Chondrocyte (in vitro differentiated cells): ENCODE measurements at places on chromosomes 6 and 20. TPM values are rescaled to one million over a fixed set of nuclear protein-coding genes. Genes with fewer than 3 reads are reported as not detected.

- no peak for DNase-seq
These were observed 122.0 kb downstream of the HTR1B start for GRCh38 chr6:77341058-77341986.

Gene CENPW
- total RNA-seq: 11.5 to 17.0 TPM (median 12.1 TPM) in 3 replicates

GRCh38 chr20:33811776-33812151, 616 bp downstream of the CHMP4B start:
- DNase-seq: no peak

GRCh38 chr20:48051794-48052474, 266.7 kb upstream of the SULF2 start:
- DNase-seq: no peak

Gene GATA5
- total RNA-seq: not detected in 3 replicates

DNA sequence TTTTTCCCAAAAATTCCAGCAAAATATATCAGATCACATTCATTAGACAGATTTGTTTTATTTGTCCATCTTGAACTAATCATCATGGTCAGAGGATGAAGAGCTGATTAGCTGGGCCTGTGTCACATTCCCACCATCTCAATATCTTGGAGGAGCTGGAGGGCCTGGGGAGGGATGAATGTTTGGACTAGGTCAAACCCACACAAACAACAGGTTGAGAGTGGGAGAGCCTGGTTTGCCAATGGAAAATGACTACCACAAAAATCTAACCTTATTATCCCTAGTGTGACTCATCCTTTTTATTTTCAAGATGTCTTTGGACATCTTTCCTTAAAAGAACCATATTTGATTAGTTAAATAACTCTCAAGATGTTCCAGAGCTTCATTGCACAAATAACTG, 242.4 kb downstream of the OGFRL1 start:
- DNase-seq: no peak

Gene SLA2
- 0.24 TPM in 1 of 3 replicates, not detected in the others for total RNA-seq

GRCh38 chr6:126723541-126724170, 383.7 kb downstream of the CENPW start:
- no peak for DNase-seq

DNA sequence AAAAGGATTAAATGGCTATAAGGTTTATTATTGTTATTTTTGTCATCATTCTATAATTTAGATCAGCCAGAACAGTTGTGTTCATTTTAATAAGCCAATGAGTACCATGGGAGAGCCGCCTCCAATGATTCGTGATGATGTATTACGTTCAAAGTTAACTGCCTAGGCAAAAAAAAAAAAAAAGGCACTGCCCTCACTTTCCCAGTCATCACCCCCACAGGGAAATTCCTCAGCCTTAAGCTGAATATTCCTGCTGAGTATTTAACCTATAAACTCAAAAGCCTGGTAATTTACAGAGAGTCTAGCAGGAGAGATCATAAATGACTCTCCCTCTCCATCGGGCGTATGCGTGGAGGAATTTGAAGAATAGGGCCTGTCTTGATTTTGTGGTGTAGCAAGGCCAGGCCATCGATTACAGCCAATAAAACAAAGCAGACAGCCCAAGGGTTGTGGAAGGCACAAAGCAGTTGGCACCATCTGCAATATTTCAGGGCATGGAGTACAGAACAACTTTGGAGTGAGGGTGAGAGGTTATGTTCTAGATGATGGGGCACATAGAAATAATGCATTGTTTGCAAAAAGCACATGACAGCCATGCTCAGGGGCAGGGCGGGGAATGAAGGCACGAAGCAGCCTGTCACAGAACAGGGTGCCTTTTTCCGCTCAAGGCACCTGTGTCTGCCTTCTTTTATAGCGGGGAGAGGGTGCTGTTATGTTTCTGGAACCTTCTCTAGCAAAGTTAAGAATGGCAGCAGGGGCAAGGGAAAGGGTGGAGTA, 138.2 kb upstream of the DTNBP1 start:
- no peak for DNase-seq

DNA sequence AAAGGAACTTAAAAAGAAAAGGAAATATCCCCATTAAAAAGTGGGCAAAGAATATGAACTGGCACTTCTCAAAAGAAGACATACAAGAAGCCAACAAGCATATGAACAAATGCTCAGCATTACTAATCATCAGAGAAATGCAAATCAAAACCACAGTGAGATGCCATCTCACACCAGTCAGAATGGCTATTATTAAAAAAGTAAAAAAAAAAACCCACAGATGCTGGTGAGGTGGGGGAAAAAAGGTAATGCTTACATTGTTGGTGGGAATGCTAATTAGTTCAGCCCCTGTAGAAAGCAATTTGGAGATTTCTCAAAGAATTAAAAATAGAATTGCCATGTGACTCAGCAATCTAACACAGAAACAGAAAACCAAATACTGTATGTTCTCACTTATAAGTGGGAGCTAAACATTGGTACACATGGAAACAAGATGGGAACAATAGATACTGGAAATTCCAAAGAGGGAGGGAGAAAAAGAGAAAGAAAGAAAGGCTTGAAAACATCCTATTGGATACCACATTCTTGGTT, 437.1 kb downstream of the GRIK2 start:
- no peak for DNase-seq

Gene SYS1
- 18.1 to 18.8 TPM (median 18.3 TPM) in 3 replicates for total RNA-seq

- DNase-seq: no peak
These were observed 29.4 kb upstream of the ASF1A start for GRCh38 chr6:118864341-118865099.

DNA sequence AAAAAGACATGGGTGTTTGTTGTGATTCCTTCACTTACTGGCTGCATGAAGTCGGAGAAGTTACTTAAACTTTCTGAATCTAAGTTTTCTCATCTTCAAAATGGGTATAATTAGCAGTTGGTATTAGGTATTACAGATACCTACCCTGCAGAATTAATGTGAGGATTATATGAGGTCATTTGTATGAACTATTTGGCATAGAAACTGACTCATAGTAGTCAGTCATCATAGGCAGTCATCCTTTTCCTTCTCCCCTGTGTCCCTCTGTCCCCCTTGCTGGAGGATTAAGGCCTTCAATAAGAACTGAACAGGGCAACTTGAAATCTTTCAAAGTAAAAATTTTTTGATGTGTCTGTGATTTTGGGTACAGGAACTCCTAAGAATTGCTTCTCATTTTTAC, 26.3 kb downstream of the RALGAPB start:
- DNase-seq: no peak

Gene SLC26A8
- total RNA-seq: 0.15 TPM in 1 of 3 replicates, not detected in the others

GRCh38 chr6:136809091-136809860, 13.1 kb upstream of the PEX7 start:
- DNase-seq: no peak

Gene TRIM31
- not detected in 3 replicates for total RNA-seq

Gene FAM229B
- 25.7 to 37.5 TPM (median 27.9 TPM) in 3 replicates for total RNA-seq

DNA sequence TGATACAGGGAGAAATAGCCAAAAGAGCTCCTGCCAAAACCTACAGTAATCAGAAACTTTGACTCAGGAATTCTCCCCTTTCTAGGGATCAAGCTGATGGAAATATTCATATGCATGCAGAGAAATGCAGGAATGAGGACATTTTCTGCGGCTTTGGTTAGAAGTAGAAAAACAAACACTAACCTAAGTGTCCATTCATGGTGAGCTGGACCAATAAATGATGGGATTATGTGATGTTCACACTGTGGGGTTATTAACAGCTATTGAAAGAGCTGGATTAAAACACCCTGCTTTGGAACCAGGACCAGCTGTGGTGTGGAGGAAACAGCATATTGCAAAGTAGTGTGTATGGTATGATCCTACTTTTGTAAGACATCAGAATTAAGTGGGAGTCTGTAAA, 143.1 kb downstream of the SYCP2 start:
- no peak for DNase-seq

GRCh38 chr6:35562060-35562459, 49.4 kb upstream of the TULP1 start:
- no peak for DNase-seq

- DNase-seq: no peak
These were observed 12.7 kb downstream of the BFSP1 start for GRCh38 chr20:17518339-17519052.
